CD8-positive, alpha-beta memory T cell (primary cell): ENCODE measurements at places on chromosomes 5 and 9.

DNA sequence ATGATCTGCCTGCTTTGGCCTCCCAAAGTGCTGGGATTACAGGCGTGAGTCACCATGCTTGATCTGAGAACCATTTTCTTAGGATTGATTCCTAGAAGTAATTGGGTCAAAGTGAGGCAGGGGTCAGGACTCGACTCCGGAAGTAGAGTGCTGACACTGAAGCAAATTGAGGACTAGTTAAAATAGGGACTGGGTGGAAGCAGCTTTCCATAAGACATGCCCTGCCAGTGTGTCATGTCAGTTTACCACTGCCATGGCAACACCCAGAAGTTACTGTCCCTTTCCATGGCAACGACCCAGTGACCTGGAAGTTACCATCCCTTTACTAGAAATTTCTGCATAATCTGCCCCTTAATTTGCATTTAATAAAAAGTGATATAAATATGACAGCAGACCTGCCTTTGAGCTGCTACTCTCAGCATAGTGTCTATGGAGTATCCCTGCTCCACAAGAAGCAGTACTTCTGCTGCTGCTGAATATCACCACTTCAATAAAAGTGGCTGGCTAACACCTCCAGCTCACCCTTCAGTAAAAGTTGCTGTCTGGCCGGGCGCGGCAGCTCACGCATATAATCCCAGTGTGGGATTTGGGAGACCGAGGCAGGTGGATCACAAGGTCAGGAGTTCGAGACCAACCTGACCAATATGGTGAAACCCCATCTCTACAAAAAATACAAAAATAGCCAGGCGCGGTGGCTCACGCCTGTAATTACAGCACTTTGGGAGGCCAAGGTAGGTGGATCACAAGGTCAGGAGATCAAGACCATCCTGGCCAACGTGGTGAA, 47.8 kb upstream of the JADE2 start:
- H3K27me3 ChIP-seq = no peaks in the 10 kb centered on the region
- DNase-seq = no peak
- H3K27ac ChIP-seq = no peak overlapping the region

GRCh38 chr5:81909677-81910076, 62.1 kb upstream of the ATG10 start:
- no peaks in the 10 kb centered on the region for H3K27me3 ChIP-seq
- no peak overlapping the region for H3K4me3 ChIP-seq
- no peaks in the 10 kb centered on the region for H3K4me1 ChIP-seq

- H3K27ac ChIP-seq = no peak overlapping the region
- H3K4me1 ChIP-seq = no peaks in the 10 kb centered on the region
These were observed 113.2 kb downstream of the CDH18 start for GRCh38 chr5:19874811-19875210.

GRCh38 chr5:56615361-56616153, 199.8 kb upstream of the MAP3K1 start:
- H3K27me3 ChIP-seq = no peaks in the 10 kb centered on the region
- peaks cover 56% of the 10 kb centered on the region for H3K4me1 ChIP-seq
- no peaks in the 10 kb centered on the region for H3K36me3 ChIP-seq
- DNase-seq = no peak
- H3K4me3 ChIP-seq = no peak overlapping the region

DNA sequence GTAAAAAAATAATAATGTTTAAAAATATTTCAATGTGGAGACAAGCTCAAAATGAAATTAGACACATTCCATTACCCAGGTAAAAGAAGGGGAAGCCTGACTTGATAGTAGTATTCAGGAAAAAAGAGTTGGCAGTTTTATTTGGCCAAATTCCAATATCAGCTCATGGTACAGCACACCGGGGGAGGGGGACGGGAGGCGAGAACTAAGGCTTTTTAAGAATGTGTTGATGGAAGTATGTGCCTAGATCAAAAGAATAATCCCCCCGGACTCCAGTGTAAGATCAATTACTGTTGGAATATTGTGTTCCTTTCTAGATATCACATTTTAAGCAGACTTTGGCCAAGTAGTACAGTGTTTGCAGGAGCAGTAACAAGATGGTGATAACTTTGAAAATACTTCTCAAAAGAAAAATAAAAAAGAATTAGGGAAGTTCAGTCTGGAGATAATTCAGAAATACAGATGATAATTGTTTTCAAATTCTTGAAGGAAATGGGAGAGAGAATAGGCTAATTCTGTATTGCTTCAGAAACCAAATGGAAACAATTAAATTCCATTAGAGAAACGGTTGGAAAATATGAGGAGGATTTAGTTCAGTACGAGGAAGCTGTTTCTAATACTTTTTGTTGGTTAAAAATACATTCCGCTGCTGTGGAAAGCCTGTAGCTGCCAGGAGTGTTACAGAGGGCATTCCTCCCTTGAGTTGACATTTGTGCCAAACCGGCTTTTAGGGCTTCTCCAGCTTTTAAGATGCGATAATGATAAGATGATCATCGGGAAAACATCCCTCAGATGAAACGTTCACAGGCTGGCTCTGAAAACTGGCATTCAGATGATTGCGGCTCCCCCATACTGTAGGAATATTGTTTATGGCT, 98.1 kb upstream of the ERBIN start:
- H3K4me1 ChIP-seq = peaks cover 5% of the 10 kb centered on the region
- H3K27ac ChIP-seq = no peak overlapping the region
- no peaks in the 10 kb centered on the region for H3K36me3 ChIP-seq

DNA sequence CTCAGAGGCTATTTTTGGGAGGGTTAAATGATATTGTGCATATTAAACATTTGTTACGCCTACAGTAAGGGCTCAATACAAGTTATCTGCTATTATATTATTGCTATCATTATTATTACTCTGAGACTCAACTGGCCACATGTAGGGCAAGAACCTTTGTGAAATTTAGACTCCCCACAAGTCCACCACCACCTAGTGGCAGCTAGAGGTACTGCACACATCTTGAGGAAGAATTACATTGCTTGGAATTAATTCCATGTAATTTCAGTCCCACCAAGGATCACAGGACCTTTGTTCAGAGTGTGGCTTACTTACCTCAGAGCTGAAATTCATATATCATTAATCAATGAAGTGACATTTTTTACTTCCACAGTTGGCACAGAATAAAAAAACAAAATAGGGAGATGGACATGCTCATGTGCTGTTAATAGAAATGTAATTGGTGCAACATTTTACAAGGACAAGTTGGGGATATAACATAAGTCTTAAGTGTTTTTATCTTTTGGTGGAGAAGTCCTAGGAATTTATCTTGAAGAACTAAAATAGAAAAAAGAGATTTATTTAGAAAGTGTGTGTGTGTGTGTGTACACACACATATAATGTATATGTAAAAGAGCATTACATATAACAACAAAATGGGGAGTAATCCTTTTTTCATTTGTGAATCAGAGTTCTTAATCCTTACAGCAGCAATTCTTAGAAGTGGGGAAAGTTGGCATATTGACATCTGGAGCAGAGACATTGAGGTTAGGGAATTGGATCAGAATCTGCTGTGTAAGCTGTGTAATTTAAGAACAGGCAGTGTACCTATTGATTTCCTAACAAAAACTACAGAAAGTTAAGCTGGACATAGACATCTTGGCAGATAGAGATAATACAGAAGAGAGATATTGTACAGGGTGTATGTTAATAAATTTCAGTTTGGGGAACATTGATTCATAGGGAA, 11.2 kb downstream of the MSANTD3 start:
- H3K4me1 ChIP-seq = no peaks in the 10 kb centered on the region
- peak; percentile 62 for DNase-seq
- no peaks in the 10 kb centered on the region for H3K36me3 ChIP-seq
- no peak overlapping the region for H3K27ac ChIP-seq
- H3K27me3 ChIP-seq = no peaks in the 10 kb centered on the region
- no peak overlapping the region for H3K4me3 ChIP-seq

DNA sequence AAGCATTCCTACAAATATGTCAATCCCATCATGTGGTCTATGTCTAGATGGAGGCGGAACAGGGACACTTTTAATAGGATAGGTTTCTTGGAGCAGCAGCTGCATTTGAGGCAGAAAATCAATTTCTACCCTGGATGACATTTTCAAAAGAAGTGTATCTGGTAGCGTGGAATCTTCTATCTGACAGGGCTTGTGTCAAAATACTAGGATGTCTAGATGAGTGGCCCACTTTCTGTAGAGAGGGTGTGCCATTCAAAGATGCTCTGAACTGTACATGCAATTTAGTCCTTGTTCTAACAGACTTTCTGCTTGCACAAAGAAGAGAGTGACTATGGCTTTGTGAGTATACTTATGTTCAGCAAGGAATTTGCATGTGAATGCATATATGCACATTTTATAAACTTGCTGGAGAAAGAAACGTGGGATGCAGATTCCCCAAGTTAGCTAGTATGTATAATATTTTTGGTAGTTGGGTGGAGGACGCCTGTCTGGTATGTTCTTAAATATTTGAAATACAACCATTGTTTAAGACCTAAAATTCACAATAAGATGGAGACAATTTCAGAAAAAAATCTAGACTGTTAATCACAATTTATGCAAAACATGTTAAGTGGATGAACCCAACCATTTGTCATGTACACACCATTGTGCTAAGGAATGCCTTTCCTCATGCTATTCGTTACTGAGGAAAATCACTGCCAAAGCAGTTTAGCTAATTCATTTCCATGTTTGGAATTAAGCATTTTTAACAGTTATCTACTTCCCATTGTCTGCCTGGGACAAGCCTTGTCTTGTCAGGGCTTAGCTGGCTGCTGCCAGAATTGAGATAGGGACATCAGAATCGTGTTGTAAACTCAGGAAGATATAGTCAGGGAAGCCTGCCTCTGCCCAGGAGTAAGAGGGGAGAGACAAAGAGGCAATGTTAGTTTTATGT, 129.1 kb upstream of the MEF2C start:
- no peaks in the 10 kb centered on the region for H3K27me3 ChIP-seq
- no peak overlapping the region for H3K4me3 ChIP-seq
- no peaks in the 10 kb centered on the region for H3K4me1 ChIP-seq
- H3K27ac ChIP-seq = no peak overlapping the region
- no peaks in the 10 kb centered on the region for H3K36me3 ChIP-seq

- peaks cover 63% of the 10 kb centered on the region for H3K36me3 ChIP-seq
- no peak overlapping the region for H3K27ac ChIP-seq
- no peaks in the 10 kb centered on the region for H3K27me3 ChIP-seq
- DNase-seq = no peak
These were observed 57.3 kb upstream of the RICTOR start for GRCh38 chr5:39131210-39132127.

DNA sequence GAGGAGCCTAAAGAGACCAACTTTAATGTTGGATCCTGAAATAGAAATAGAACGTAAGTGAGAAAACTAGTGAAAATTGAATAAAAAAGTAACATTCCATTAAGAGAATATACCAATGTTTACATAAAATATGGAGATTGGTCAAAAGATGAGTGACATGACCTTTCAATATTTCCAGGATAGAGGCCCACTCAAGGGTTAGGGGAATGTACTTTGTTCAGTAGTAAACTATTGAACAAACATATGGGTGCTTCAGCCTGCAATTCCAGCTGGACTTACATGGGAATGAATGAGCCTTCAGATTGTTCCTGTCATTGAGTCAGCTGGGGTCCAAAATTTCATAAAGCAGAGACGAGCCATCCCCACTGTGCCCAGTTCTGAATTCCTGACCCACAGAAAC, 371.7 kb upstream of the POU5F2 start:
- no peak overlapping the region for H3K27ac ChIP-seq
- no peak for DNase-seq
- no peaks in the 10 kb centered on the region for H3K36me3 ChIP-seq
- H3K4me3 ChIP-seq = no peak overlapping the region
- H3K27me3 ChIP-seq = no peaks in the 10 kb centered on the region
